Activated T-cell treated with anti-CD3 and anti-CD28 coated beads for 4 hours (primary cell): ENCODE measurements at places on chromosomes 12 and 14.
A peak's percentile ranks its signal among the peaks of the same experiment; 100 is the strongest.

DNA sequence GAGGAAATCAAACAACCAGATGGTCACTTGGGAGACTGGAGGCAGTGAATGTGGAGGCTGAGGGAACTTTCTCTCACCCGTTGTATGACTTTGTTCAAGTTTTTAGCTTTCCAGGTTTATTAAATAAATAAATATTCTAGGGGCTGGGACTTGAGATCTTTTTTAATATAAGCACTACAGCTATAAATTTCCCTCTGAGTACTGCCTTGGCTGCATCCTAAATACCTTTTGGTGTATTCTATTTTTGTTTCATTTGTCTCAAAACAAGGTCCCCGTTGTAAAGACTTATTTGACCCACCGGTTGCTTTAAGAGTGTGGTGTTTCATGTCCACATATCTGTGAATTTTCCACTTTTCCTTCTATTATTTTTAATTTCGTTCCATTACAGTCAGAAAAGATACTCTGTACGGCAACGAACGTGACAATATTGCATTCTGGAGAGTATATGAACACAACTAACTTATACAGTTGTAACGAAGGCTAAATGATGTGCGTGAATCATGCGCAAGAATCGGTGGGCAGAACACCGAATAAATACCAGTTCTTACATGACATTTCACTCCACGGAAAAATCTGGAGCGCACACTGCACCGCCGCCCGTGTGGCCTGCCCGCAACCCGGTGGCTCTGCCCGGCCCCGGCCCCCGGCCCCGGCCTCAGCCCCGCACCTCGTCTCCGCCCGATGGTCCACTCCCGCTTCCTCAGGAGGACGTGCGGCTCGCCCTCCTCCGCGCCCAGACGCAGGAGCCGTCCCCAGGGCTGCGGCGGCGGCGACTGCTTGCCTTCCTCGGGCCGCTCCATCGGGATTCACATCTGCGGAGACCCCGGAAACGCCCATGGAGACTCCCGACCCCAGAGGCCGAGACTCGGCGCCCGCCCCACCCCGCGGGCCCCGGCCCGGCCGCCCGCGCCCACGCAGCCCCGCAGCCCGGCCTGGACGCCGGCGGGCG, 602 bp downstream of the CHFR start:
- DNase-seq, result no peak

DNA sequence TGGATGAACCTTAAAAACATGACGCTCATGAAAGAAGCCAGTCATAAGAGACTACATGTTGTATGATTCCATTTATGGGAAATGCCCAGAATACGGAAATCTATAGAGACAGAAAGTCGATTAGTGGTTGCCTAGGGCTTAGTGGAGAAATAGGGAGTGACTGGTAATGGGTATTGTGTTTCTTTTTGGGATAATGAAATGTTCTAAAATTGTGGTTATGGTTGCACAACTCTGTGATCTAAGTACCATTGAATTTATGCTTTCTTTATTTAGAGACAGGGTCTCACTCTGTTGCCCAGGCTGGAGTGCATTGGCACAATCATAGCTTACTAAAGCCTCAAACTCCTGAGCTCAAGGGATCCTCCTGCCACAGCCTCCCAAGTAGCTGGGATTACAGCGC, 8.0 kb downstream of the RBMS2 start:
- no peak for DNase-seq

GRCh38 chr12:114430306-114430705, 24.4 kb upstream of the TBX5 start:
- no peak for DNase-seq

DNA sequence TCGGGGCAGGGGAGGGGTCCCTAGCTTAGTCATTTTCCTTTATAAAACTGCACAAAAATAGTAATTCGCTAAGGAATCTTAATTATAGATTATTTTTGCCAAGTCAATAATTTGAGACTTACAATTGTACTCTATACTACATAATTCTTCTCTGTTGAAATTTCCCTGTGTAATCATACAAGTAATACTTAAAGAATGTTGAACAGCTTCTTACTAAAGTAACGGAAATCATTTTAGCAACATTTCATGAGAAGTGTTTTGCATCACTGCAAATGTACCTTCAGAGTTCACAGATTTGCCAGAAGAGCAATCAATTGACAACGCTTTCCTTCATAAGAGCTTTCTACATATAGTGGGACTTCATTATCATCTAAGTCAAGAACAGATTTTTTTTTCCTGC, 7.9 kb upstream of the GNG2 start:
- DNase-seq, result no peak

- DNase-seq, result peak; percentile 87
These were observed 25.3 kb upstream of the GPR132 start for GRCh38 chr14:105090493-105091053.

- no peak for DNase-seq
These were observed 262.0 kb downstream of the MED13L start for GRCh38 chr12:116015525-116015924.

- DNase-seq, result no peak
These were observed 70.6 kb upstream of the DYNC1H1 start for GRCh38 chr14:101893759-101894158.

- DNase-seq, result no peak
These were observed 15.8 kb upstream of the ANKRD9 start for GRCh38 chr14:102525219-102525928.

DNA sequence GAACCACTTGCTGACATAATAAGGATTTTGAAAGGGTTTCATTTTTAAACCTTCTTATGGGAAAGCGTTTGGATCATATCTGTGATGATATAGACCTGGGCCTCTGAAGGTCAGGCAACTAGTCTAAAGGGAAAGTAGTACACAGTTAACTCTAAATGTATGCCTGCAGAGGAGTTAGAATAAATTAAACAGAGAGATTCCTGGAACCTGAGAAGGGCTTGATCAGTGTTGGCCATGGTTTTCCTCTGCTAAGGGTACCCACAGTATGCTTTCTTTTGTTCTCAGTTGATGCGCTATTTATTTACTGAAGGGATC, 14.4 kb upstream of the POLR3B start:
- DNase-seq, result no peak

DNA sequence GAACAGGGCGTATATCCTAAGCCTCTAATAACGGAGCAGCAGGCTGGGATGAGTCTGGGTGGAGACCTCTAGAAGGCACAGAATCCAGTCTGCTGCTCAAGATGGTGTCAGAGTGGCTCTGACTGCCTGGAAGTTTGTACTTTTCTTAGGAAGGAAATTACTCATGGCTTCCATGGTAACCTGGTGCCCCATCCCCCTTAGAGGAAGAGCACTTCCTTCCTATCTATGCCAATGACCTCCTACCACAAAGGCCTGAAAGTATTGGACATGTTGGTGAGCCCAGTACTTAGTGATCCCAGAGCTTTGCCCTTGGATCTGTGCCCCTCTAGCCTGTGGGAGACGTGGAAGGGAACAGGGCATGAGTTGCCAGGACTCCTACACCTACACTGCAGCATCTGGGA, 1.5 kb downstream of the BATF start:
- no peak for DNase-seq

GRCh38 chr12:14260011-14260993, 105.2 kb upstream of the ATF7IP start:
- DNase-seq, result no peak

- DNase-seq, result no peak
These were observed 932.3 kb downstream of the FLRT2 start for GRCh38 chr14:86462193-86462753.
